ENCODE measurements at places on chromosomes 11 and 22.

- DNase-seq, result peak; percentile 56
Observed at GRCh38 chr22:39655004-39655579, 84.5 kb downstream of the CACNA1I start.

GRCh38 chr22:31394326-31394725 lies 5.1 kb upstream of the DRG1 start:
- no peak for DNase-seq

DNA sequence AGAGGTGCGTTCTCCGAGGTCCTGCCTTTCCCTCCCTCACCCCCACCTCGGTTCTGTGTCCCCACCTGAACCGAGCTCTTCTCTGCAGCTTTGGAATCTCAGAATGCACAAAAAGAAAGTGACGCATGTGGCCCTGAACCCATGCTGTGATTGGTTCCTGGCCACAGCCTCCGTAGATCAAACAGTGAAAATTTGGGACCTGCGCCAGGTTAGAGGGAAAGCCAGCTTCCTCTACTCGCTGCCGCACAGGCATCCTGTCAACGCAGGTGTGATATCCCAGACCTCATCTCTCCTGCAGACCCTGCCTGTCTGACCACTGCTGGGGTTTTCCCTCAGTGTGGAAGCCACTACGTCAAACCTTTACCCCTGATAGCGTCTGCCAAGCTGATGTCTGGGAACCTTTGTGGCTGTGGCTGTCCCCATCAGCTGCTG lies 13.9 kb downstream of the ACP2 start:
- DNase-seq, result no peak

DNA sequence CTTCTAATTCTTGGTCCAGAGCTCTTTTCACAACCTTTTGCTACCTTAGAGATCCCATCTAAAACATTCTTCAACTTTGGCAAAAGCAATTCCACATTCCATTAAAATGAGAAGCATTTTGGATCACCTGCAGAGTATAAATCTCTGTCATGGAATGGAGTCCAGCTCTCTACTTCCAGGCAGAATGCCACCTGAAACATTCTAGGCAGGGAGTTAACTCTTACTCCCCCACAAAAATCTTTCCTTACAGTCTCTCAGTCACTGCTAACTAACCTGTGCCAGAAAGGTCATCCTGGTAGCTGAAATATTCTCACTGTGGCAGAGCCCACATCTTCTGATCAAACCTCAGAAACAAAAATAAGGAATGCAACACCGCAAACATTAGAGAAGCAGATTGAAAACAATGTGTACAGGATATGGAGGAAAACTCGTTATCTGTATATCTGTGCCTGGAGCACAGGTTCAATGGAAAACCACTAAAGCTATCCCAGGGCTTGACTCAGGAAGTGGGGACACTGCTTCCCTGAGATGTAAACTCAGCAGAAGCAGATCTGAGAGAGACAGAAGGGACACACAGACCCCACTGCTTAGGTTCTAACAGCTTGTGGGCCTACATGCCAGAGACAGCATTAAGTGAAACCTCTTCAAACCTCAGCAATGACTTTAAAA lies 78.9 kb downstream of the KCNC1 start:
- DNase-seq, result peak; percentile 23

DNA sequence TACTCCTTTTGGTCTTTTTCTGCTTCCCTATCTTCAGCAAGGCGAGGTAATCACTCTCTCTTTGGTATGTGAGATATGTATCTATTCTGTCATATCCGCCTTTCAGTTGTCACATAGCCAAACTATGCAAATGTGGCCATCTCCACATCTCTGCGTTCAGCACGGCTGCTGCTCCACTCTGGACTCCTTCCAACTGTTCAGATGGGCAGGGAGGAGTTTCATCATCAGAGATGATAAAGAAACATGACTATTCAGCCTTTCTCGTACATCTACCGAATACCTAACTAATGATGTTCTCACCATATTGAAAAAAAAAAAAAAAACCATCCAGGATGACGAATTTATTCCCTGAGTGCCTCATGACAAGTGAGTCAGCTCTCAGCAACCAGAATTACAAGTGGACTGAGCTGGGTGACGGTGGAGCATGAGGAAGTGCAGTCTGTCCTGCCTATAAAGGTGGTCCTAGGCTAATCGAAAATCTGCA lies 899.6 kb downstream of the OPCML start:
- DNase-seq, result no peak

- DNase-seq, result no peak
Observed at GRCh38 chr22:30600921-30601320, 6.1 kb upstream of the TCN2 start.

DNA sequence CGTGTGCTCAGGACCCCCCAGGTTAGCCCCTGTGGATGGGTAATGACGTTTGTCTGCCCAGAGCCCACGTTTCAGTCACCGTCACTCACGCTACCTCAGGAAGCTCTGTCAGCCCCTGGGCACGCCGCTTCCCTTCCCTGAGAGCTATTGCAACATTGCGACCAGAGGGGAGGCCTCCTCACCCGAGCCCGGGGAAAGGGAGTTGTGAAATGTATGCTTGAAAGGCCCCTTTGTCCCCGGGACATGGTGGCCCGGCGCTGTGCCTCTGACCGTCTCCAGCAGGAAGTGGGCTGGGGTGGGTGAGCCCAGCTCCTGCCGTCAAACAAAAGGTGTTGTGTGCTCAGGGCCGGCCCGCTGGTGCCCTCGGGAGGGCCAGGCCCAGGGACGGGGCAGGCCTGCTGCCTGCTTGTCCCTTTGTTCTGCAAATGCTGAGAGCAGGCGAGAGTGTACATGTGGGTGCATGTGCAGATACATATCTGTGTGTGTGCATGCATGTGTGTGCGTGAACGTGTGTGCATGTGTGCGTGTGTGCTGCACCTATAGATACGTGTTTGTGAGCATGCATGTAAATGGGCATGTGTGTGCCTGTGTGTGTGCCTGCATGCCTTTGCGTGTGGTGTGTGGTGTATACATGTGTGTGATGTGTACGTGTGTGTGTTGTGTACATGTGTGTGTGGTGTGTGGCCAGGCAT lies 1125.0 kb downstream of the BRD1 start:
- DNase-seq, result no peak

GRCh38 chr22:37971475-37972434 lies 12.6 kb downstream of the SOX10 start:
- DNase-seq, result peak; percentile 66

GRCh38 chr22:37188901-37189466 lies 937 bp upstream of the C1QTNF6 start:
- no peak for DNase-seq

- no peak for DNase-seq
Observed at GRCh38 chr11:98056945-98057344, 963.8 kb upstream of the CNTN5 start.

GRCh38 chr11:79762279-79762921 lies 321.6 kb upstream of the TENM4 start:
- peak; percentile 31 for DNase-seq

DNA sequence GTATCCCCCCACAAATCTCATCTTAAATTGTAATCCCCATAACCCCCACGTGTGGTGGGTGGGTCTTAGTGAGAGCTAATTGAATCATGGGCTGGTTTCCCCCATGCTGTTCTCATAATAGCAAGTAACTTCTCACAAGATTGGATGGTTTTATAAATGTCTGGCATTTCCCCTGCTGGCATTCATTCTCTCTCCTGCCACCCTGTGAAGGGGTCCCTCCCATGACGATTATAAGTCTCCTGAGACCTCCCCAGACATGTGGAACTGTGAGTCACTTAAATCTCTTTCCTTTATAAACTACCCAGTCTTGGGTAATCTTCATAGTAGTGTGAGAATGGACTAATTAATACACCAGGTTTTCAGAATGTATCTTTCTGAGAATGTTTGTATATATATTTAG lies 1159.4 kb downstream of the FAM181B start:
- no peak for DNase-seq

- DNase-seq, result no peak
Observed at GRCh38 chr11:22006901-22007300, 186.0 kb upstream of the ANO5 start.

DNA sequence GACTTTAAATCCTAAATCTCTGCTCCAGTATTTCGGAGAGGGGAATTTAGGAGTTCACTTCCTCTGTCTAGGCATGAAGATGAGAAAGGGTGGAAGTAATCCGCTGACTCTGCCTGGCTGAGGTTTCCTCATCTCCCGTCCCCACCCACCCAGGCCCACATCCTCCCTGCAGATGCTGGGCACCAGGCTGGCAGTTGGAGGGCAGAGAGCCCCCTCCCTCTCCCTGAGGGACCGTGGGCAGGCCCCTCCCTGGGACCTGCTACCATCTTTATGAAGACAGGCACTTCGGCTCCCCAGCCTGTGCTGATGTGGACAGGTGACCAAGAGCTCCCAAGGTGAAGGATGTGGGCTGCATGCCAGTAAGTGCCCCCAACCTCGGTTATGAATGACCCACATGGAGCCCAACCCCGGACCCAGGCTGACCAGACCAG lies 6.7 kb downstream of the CASTOR1 start:
- no peak for DNase-seq

DNA sequence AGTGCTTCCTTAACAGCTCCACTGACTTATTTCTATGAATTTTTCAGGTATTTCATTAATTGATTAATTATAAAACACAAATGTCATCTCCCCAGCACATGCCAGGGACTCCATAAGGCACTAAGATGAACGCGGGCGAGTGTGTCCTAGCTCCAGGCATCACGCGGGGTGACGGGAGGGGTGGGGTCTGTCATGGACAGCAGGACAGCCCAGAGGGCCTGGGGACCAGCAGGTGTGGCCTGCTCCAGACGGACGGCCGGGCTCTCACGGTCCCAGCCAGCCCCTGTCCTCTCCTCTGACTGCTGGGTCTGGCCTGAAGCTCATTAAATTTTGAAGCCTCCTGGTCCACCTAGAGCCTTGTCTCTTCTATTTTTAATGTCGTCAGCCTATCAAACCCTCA lies 531.1 kb downstream of the BRD1 start:
- no peak for DNase-seq

DNA sequence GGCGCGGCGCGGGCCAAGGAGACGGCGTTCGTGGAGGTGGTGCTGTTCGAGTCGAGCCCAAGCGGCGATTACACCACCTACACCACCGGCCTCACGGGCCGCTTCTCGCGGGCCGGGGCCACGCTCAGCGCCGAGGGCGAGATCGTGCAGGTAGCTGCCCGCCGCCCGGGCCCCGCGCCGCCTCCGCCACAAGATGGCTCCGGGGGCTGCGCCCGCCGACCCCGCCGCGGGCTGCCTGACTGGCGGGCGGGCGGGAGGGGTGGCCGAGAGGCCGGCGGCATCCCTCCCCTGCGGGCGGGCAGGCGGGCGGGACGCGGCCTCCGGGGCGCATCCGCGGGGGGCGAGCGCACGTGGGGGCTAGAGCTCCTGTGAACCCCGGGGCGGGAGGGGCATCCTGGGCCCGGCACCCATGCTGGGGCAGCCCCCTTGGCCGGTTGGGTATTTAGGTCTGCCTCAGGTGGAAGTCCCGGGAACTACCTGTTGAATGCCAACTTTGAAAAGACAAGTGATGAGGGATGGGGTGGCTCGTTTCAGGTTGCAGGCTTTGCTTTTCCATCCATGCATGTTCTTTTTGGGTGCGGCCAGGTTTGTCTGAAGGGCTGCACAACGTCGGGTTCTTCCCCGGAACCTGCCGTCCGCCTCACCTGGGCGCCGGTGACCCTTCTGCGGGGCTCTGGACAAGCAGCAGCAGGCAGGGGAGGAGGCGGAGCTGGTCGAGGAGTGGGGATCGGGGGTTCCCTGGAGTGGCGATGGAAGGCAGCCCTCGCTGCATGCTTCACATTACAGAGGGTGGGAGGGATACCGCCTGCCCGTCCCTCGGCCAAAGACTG lies 760 bp downstream of the ZNRF3 start:
- peak; percentile 63 for DNase-seq

DNA sequence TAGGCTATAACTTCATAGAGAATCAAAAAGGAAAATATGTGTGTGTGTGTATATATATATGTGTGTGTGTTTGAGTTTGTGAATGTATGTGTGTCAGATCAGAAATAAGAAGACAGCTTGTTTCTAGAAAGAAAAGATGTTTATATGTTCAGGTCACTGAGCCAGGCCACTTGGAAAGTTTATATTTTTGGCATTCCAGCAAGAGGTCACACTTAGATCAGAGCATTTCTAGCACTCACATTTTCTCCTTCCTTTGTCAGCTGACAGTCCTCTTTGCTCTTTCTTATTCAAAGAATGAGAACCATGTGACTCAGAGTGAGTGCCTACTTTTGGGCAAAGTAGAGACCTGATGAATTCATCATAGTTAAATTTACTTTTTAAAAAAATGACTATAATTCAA lies 22.9 kb downstream of the RAB38 start:
- no peak for DNase-seq

Measured in iPS-NIHi11 (cell line).